ENCODE measurements at places on chromosomes 2 and 18.

DNA sequence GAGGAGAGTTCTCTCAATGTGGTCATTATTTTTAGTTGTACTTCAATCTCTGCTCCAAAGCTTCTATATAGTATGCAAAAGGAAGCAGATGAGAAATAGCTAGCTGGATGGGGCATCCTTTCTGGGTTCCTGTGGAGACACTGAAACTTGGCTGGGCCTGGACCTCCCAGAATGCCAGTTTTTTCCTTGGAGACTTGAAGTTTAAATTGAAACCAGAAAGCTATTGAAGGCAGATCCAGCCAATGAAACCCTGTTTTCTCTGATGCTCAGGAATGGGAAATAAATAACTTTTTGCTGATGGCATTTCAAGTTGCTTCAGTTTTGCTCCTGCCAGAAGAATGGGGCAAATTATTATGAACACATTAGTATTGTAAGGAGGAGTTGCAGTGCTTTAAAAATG is 2.9 kb downstream of the SETBP1 start:
- no peak for DNase-seq

DNA sequence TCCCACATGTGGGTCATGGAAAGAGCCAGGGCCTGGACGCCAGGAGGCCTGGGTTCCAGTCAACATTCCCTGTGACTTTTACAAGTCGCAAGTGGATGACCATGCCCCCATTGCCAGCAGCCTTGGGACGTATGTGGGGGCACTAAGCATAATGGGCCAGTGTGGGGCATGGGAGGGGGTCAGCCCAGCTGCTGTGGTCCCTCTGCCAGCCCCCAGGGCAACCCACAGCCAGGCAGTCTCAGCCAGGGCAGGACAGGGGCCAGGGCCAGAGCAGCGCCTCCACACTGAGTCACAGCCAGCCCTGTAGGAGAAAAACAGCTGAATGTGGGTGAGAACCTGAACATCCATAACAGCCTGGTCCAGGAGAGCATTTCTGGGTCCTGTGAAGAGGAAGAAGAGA is 173.2 kb downstream of the GFPT1 start:
- DNase-seq = no peak

DNA sequence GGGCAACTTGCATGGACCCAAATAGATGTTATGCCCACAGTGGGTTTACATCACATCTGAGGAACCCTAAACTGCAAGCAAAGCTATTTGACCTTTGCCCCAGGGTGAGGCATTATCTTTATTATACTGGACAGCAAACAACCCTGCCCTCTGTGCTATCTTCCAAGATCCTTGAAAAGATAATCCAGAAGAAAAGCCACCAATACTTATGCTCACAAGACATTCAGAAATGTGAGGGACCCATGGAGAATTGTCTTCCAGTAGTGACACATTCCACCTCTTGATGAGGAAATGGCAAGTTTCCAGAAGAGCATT is 53.0 kb upstream of the NDUFV2 start:
- DNase-seq = no peak

DNA sequence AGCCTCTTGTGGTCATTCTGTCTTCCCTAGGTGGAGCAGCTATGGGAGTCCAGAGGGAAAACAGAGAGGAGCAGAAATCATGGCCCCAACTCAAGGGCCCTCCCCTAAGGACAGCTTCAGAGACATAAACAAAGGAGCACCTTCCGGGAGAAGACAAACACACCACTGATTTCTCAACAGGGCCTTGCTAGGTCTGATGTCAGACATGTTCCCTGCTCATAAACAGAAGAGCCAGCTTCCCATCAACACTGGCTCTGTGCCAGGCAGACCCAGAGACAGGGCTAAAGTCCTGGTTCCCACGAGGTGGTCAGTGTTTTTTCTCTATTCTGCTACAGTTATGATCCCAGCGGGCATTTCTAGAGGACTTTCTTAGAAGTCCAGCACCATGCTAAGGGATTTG is 19.3 kb downstream of the CXCR2 start:
- DNase-seq = no peak

DNA sequence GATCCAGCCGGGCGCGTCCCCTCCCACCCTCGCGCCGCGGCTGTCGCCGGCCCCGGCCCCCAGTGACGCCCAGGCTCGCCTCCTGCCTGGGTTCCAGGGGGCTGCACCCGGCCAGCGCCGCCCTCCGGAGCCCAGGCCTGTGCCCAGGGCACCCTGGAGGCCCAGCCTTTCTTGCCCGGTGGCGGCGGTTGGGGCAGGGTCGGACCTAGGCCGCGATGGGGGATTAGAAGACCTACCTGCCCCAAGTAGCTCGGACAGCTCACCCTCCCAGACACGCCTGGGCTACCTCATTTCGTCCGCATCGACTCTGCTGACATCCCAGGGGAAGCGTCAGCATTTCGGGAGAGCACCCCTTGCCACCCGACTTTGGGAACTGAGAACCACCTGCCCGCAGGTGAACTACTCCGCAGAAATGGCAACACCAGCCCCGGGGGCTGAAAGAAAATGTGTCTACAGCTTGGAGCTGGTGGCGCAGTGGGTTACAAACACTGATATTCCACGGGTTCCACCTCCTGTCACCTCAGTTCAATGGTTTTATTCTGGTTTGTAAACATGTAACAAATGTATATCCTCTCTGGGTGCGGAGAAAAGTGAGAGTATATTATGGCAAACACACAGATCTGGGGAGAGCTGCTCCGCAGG is 834 bp upstream of the ARL4C start:
- DNase-seq = no peak

GRCh38 chr18:36325846-36326245 is 28.3 kb downstream of the FHOD3 start:
- DNase-seq = no peak

Data from HT1080 (cell line).